Stimulated activated CD4-positive, alpha-beta T cell treated with anti-CD3 and anti-CD28 coated beads, Interleukin-1b, Interleukin-23, amount 100 ng/mL, for 24 hours (primary cell): ENCODE measurements at places on chromosomes 5 and 9.

DNA sequence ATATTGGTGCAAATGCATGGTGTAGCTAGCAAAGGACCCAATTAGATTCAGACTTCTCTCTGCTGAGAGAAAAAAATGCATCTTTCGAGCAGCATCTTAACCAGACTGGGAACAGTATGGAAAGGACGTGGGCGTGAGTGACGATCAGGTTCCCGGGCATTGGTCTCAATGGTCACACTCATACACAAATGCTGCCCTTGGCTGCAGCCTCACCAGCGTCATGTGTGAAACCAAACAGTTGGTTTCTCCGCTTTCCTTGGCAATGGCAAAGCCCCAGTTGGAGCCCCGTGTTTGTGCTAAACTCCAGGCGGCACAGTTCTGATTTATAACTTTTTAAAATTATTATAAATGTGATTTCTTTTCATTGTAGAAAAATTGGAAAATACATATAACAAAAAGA is 237.8 kb downstream of the SEC61B start:
- DNase-seq, result no peak

GRCh38 chr5:94700592-94700991 is 82.1 kb downstream of the SLF1 start:
- no peak for DNase-seq

- no peak for DNase-seq
These were observed 962 bp upstream of the NR6A1 start for GRCh38 chr9:124771867-124772679.

DNA sequence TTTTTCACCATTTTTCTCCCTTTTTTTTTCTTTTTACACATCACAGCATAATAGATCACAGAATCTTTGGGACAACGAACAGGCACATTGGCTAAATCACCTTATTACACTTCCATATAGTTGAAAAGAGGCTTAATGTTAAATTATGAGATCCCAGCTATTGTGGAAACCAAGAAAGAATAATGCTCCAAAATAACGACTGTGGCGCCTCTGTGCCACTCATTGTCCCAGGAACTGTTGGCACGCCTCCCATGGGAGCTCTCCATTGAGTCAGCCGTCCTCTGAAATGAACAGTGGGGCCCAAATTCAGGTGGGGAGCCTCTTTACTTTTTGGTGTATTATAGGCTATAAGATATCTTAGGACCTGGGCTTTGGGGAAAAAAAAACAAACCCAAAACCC is 82.2 kb upstream of the NFIB start:
- no peak for DNase-seq

DNA sequence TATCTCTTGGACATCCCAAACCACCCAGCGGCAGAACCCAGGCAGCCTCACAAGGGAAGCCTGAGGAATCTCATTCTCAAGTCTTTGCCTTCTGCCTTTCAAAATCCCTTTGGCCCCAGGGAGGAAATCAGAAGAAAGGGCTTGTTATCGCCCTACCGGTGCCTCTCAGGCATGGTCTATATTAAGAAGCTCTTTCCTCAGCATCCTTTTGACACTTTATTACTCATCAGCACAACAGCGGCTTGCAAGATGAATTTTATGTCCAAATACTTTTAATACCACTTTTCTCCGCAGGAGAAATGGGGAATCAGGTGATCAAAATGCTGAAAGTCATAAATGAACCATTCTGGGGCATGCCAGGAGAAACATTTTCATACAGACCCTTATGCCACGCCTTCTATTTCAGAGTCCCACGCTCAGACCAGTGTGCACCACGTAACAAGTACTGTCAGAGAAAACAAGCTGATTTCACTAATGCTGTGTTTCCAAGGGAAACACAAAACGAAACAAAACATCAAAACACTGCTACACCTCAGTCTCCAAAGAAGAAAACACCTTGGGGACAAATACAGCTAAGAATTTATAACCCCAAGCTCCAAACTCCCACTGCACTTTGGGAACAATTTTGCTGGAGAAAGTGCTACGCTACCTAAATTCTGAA is 30.0 kb downstream of the RAPGEF1 start:
- no peak for DNase-seq

DNA sequence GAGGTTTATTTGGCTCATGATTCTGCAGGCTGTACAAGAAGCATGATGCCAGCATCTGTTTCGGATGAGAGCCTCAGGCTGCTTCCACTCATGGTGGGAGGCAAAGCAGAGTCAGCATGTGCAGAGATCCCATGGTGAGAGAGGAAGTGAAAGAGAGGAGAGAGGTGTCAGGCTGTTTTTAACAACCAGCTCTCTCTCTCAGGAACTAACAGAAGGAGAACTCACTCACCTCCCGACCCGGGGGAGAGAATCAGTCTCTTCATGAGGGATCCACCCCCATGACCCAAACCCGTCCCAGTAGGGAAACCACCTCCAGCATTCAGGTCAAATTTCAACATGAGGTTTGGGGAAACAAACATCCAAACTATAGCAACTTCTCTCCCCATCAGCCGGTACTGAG is 187.7 kb downstream of the ENC1 start:
- no peak for DNase-seq

DNA sequence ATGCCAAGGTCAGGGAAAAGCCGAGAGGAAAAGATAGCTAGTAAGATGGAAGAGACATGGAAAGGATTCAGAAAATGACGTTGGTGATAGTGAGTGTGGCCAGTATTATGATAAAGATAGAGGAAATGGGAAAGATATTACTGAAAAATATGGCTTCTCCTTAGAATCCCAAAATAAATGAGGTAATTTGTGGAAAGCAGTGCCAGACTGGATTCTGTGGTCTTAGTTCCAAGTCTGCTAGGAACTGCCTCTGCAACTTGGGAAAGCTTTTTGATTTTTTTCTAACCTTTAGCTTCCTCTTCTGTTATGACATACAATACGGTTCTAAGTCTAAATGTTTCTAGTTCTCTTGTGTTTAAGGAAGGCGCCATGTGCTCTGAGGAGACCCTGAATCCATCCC is 54.2 kb downstream of the GRIA1 start:
- DNase-seq, result no peak

DNA sequence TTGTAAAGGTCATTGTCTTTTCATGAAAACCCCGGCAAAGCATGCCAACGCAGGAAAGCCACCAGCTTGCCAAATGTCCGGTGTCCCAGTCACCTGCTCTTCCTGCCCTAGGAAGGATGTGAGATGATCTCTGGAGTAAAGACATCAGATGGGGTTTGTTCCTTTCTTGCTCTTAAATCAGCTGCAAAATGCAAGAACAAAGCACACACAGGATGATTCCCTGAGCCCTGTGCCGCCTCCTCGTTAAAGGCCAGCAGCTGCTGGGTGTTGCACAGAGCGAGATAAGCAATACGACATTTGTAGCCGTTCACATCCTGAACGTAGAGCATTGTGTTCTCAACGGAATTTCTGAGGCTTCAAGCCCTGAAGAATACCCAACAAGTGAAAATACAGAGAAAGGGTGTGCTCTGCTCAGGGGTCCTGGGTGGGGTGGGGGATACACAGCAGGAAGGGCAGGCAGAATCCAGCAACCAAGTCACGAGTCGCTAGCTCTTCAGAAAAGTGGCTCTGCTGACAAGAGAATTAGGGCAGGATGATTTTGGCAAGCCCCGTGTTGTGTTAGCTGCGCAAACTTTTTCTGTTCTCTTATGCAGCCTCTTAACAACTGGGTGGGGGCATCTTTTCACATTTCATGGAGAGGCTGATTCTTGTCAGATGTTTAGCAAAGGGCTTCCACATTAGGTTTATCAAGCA is 229.2 kb upstream of the MAP3K1 start:
- no peak for DNase-seq

- no peak for DNase-seq
These were observed 973 bp downstream of the PLPPR1 start for GRCh38 chr9:101029315-101030085.

- no peak for DNase-seq
These were observed 6.6 kb downstream of the OTULINL start for GRCh38 chr5:14588145-14588544.

GRCh38 chr9:89138463-89139390 is 39.9 kb downstream of the SHC3 start:
- DNase-seq, result no peak

DNA sequence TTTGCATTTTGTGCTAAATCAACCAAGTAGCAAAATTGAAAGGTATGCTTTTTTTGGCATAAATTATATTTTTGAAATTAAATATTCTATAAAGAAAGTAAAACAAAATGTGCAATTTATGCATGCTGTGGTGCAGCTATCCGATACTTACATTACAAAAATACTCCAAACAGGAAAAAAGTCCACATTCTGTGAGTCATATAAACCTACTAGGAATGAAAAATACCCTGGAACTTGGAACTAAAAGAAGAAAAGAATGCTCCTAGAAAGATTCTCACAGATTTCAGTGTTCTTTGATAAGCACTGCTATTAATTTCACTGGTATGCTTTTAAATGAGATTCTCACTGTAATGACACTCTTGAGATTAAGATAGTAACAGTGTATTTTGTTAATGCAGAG is 92.6 kb downstream of the OSMR start:
- DNase-seq, result no peak

DNA sequence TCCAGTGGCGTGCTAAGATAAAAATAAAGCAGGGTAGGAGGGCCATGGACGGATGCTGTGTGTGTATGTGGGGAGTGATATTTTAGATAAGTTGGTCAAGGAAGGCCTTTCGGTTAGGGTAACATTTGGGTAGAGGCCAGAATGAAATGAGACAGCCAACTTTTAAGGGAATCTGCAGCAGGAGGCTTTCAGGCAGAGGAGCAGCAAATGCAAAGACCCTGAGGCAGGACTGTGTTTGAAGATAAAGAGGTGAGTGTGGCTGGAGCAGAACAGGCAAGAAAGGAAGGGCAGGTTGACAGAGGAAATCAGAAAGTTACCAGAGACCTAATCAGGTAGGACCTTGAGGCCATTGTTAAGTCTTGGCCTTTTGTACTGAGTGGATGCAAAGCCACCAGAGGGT is 106.2 kb downstream of the MAST4 start:
- DNase-seq, result no peak
